ENCODE measurements at places on chromosomes 13 and 19.

DNA sequence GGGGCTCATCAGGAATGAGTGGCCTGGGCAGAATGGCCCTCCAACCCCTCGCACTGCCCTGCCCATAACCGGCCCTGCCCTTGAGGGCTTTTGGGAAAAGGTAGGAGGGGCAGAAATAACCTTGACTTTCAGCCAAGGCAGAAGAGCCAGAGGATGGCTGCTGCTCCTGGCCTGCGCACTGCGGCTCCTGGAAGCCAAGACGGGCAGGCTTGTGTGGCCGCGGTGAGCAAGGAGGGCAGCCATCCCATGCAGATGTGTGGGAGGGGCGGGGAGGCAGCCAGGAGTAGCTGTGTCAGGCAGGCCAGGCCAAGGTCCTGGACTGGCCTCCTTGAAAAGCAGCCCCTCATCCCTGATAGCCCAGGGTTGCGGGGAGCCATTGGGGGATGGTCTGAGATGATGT lies 57.6 kb upstream of the URI1 start:
- DNase-seq: no peak

- DNase-seq: no peak
These were observed 173.1 kb upstream of the RFC3 start for GRCh38 chr13:33644581-33645543.

- DNase-seq: no peak
These were observed 88.0 kb downstream of the ENOX1 start for GRCh38 chr13:43698758-43699157.

DNA sequence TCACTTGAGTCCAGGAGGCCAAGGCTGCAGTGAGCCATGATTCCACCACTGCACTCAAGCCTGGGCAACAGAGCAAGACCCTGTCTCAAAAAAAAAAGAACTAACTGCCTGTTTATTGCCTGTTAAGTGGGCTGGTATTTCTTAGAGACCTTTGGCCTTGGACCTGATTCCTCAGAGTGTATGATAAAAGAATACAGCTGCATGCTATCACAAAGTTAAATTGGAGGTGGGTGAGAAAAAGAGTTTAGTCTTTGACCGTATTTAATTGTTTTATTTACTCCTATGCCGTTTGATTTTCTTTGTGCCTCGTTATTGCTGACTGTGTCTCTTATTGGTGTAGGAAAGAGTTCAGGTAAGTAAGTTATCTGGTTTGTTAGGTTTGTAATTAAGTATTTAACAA lies 25.3 kb upstream of the DPY19L3 start:
- DNase-seq: no peak

DNA sequence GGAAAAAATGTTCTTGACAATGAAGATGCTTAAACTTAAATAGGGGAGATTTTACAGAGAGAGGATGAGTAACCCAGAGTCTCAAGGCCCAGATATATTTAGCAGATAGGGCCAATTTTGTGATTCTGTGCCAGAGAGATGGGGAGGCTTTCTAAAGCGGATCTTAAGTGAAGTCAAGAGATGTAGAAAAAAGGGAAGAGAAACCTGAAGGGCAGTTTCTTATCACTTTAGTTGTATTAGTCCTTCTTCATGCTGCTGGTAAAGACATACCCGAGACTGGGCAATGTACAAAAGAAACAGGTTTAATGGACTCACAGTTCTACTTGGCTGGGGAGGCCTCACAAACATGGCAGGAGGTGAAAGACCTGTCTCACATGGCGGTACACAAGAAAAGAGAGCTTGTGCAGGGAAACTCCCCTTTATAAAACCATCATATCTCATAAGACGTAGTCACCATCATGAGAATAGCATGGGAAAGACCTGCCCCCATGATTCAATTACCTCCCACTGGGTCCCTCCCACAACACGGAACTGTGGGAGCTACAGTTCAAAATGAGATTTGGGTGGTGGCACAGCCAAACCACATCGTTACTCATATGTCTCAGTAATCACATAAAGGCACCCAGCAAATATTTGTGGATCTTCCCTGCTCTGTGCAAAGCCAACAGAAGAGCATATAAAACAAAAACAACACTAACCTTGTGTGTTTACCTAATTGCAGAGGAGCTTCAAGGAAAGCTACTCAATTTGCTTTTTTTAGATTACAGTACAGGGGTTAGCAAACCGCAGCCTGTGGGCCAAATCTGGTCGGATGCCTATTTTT lies 102.6 kb upstream of the MYCBP2 start:
- DNase-seq: no peak

DNA sequence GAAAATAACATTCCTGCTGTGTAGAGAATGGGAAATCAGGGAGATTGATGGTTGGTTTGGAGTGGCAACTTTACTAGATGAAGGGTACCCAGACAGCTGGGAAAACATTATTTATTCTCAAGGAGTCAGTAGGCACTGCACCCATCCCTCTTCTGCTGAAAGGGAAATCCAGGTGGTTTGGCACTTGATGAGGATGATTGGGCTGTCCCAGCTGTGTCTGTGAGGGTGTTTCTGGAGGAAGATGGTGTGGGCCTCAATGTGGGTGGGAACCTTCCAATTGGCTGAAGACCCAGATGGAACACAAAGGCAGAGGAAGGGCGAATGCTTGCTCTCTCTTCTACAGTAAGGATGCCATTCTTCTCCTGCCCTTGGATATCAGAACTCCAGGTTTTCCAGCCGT lies 10.4 kb upstream of the SACS start:
- DNase-seq: no peak

DNA sequence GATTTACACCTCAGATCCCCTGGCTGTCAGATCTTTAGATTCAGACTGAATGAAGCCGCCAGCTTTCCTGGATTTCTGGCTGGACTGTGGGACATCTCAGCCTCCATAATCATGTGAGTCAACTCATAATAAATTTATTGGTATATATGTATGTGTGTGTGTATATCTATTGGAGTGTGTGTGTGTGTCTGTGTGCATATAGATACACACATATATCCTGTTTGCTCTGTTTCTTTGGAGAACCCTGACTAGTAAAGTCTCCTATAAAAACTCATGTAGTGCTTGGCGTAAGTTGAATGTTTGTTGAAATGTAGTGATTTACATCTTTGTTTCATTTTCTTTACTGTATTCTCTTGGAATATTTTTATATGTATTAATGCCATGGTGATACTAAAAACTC lies 499.5 kb upstream of the KLF12 start:
- no peak for DNase-seq

- DNase-seq: no peak
These were observed 90.1 kb downstream of the PCDH9 start for GRCh38 chr13:67140006-67140405.

DNA sequence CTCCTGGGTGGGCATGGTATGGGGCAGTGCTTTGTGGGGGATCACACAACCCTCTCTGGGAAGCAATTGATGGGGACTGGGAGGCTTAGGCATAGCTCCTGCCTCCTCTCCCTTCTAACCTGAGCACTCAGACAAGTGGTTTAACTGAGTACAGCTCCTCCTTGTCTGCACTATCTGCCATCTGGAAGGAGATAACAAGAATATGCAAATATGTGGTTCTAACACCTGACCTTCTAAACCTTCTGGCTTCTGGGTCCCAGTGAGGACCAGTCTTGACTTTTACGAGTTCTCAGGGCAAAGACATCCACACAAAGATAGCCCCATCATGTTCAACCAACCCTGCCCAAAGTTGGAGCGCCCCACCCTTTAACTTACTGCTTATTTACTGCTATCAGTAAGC lies 381.0 kb upstream of the TSHZ3 start:
- DNase-seq: no peak

DNA sequence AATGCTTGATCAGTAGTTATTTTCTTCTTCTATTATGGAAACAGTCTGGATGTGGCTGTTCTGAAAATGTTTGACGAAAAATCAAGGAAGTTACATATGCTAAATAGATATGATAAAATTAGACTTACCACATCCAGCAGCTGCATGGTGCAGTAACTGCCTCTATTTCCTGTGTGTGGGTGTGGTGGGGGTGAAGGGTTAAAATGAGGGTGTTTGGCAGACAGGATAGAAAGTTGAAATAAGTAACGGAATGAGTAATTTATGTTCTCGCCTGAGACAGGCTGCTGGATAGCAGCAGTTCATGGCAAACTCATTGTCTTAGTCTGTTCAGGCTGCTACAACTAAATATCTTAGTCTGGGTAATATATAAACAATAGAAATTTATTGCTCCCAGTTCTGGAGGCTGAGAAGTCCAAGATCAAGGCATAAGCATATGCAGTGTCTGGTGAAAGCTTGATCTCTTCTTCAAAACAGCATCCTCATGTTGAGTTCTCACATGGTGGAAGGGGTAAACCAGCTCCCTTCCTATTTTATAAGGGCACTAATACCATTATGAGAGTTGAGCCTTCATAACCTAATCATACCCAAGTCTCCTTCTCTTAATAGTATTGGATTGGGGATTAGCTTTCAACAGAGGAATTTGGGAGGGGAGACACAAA lies 1248.9 kb downstream of the SLITRK5 start:
- no peak for DNase-seq

Measured in G401 (cell line).